Bronchial epithelial cell (primary cell): ENCODE measurements at places on chromosomes 1 and 21. TPM values are rescaled to one million over a fixed set of nuclear protein-coding genes. Genes with fewer than 3 reads are reported as not detected.

Gene FHL3
- 2.6 and 6.7 TPM in 2 replicates for total RNA-seq

Gene AZIN2
- total RNA-seq, result 1.3 and 1.5 TPM in 2 replicates

Gene SV2A
- 0.26 and 1.1 TPM in 2 replicates for total RNA-seq

Gene TPTE
- total RNA-seq, result not detected in 2 replicates

Gene SPRR3
- total RNA-seq, result 136 and 342 TPM in 2 replicates

Gene FAM72A
- 0.64 TPM in 1 of 2 replicates, not detected in the other for total RNA-seq

Gene RGS4
- under 0.01 TPM in 1 of 2 replicates, not detected in the other for total RNA-seq

Gene RUNX3
- 0.13 and 0.26 TPM in 2 replicates for total RNA-seq

Gene TGFB2
- 5.1 and 6.1 TPM in 2 replicates for total RNA-seq

Gene CSDE1
- 875 and 1,184 TPM in 2 replicates for total RNA-seq

Gene KRTAP26-1
- not detected in 2 replicates for total RNA-seq

Gene CAPN2
- total RNA-seq, result 353 and 526 TPM in 2 replicates

Gene HSD3B2
- not detected in 2 replicates for total RNA-seq

Gene TSACC
- total RNA-seq, result 0.77 TPM in 1 of 2 replicates, not detected in the other

Gene FAM110D
- total RNA-seq, result not detected in 2 replicates

Gene FAM78B
- total RNA-seq, result 0.13 and 0.26 TPM in 2 replicates

Gene KRTAP13-2
- not detected in 2 replicates for total RNA-seq

- no peak for DNase-seq
These were observed 538.8 kb downstream of the LRRIQ3 start for GRCh38 chr1:73659136-73659535.

- DNase-seq, result no peak
These were observed 106.1 kb upstream of the RUNX3 start for GRCh38 chr1:25036117-25036546.

DNA sequence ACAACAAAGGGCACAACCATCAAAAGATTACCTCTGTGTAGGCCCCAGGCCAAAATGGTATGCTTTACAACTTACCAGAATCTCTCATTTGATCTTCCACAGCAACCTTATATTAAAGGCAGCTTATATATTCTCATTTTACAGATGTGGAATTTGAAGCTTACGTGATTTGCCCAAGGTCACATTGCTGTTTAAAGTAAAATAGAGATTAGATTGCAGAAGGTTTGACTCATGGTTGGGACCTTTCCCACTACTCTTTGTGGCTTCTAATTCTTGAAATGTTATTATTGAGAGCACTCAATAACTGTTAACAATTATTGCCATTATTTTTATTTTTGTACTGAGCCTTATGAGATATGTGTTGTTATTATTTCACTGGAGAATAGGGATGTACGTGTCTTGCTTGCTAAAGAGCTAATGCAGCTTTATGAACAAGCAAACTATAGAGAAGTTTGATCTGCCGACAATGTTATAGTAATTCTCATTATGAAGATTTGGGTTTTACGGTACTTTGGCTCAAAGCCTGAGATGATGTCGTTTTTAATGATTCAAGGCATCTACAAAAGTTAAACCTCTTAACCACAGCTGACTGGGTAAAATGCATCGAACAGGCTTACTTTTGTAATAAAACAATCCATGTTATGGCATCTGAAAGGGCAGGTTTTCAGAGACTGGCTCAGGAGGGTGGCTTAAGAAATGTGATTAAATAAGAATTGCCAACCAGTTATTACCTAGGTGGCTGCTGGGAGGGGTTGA, 43.3 kb upstream of the TSNAX start:
- DNase-seq, result no peak

DNA sequence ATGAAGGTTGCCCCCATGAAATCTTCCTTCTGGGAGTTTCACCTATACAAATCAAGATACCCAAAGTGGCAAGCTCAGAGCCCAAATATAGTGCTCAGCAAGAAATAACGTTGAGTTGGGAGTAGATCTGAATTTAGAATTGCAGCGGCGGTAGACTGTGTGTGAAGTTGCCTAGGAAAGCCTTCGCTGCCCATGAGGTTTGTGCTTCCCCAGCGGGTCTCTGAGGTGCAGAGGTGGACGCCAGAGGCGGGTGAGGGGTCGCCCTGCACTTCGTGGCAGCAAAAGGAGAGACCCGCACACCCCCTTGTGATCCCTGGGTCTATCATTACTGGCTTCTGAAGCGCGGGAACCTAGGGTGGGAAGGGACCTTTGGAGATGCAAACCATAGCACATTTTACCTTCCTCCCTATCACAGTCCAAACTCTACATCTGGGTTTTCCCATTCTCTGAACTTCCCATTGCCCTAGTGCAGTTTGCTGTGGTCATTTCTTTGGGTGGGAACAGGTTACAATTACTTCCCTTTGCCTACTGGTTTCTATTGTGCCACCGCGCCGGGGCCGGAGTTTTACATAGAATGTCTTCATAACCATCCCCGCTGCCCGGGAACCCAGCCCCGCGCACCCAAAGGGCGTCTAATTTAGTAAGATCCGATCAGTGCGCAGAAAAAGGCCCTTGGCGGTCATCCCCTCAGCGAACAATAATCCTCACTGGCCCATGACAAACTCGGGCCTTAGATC, 5.2 kb downstream of the TBX15 start:
- DNase-seq, result no peak

GRCh38 chr1:30743584-30744059, 14.0 kb downstream of the LAPTM5 start:
- peak; percentile 83 for DNase-seq

DNA sequence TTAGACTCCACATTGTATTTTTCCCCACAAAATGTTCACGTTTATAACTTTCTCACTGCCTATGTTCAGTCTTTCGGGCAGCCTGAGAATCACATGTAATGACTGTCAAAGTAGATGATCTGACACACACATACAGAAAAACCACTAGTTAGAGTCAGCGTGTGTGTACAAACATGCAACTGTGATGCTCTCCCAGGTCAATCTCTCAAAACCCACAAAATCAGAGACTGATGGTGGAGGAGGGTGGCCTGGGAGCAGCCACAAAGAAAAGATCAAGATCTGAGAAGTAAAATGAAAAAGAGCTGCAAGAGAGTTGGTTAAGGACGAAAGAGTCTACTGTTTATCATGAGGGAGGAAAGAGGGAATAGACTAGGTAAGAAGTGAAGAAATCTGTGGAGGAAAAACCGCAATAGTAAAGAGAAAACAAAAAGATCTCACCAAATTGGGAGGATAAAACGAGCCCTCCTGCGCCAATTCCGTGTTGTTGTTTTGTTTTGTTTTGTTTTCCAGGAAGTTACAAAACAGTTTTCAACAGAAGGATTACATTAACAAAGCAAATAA, 2.3 kb downstream of the EGLN1 start:
- no peak for DNase-seq

- no peak for DNase-seq
These were observed 2.4 kb upstream of the FAM78B start for GRCh38 chr1:166169182-166169581.

- DNase-seq, result no peak
These were observed 22.6 kb upstream of the FAM89A start for GRCh38 chr1:231062500-231063270.

DNA sequence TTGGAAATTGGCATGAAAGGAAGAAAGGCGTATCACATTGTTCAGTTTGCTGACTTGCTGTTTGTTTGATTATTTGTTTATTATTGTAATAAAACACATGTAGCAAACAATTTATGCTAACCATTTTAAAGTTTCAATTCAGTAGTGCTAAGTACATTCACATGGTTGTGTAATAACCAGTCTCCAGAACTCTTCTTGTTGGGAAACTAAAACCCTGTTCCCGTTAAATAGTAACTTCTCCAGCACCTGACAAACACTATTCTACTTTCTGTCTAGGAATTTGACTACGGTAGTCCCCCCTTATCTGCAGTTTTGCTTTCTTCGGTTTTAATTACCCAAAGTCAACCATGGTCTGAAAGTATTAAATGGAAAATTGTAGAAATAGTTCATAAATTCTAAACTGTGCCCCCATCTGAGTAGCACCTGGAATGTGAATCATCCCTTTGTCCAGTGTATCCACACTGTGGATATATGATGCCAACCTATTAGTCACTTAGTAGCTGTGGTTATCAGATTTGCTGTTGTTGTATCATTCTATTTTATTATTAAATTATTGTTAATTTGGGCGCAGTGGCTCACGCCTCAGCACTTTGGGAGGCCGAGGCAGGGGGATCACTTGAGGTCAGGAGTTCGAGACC, 5.5 kb downstream of the MORC3 start:
- DNase-seq, result peak; percentile 82

- DNase-seq, result no peak
These were observed 212.3 kb upstream of the GRIK3 start for GRCh38 chr1:37246631-37247030.

DNA sequence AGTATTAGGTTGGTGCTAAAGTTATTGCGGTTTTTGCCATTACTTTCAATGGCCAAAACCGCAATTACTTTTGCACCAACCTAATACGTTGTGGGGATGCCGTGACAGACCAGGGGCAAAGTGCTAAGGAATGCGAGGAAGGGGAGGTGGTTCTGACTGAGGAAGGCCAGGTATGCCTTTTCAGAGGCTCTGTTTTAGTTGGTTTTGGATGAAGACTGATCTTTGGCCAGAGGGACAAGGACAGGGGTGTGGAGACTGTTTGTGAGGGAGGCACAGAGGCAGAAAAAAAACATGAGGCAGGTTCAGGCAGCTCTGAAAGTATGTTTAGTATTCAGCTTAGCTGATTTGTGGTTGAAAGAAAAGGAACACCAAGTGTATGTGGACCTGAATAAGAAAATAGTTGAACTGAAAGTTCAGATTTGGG, 358.2 kb downstream of the RPS6KC1 start:
- DNase-seq, result no peak

GRCh38 chr1:5225707-5226704, 571.6 kb downstream of the AJAP1 start:
- DNase-seq, result no peak

DNA sequence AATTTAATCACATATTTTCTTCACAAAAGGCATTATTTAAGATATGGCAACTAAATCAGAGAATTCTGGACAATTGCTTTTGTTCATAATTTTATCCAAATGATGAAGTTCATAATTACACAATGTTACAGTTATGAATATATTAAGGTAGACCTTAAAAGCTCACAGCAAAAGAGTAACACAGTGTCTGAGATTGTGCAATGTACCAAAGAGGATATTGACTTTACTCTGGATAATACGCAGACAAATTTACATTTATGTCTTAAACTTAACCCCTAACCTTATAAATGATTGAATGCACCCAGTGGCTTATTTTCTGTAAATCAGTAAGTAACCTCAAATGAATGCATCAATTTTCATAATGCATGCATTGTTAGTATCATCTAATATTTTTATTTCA, 216.2 kb upstream of the SAMSN1 start:
- no peak for DNase-seq

DNA sequence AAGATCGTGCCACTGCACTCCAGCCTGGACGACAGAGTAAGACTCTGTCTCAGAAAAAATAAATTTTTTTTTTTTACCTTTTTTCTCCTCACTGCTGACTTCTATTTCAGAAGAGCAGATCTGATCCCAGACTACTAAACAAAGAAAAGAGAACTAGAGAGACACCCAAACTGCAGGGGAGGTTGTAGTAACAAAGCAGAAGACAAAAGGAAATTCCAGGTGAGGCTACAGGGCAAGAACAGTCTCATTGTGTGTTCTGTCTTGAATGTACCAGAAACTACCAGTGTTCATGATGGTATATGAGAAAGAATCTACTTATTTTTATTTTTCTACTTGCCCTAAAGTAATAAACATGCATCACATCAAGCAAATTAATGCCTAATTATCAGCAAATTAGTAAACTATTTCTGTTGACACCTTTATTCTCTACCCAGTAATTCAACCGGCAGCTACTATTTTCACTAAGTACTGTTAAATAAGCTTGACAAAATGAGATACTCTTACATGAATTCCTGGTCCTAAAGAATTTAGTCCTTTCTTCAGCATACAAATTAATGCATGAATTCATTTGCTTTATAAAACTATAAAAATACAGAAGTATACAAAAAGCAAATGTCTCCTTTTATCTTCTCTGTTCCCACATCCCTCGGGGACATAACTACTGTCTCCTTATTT, 40.6 kb downstream of the ARID4B start:
- DNase-seq, result no peak

DNA sequence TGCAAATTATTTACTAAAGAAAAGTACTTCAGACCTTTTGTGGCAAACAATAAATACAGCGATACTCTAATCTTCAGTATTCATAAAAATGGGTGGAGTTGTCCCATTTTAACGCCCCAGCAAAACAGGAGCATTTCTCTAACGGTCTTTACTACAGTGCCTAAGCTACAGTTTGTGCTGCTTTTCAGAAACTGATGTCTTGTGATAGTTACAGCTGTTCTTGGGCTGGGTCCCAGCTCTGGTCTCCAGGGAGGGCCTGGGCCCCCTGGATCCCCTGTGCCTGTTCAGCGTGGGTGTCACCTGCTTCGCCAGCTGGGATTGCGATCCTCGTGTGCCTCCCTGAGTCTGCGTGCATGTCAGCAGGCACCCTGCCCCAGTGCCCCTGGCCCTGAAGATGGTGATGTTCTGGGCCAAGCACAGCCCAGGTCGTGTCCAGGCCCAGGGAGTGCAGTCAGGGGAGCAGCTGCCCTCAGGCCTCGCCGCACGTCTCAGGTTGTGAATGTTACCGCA, 64.0 kb upstream of the DIP2A start:
- DNase-seq, result no peak

GRCh38 chr1:37037690-37038089, 3.4 kb upstream of the GRIK3 start:
- DNase-seq, result no peak

DNA sequence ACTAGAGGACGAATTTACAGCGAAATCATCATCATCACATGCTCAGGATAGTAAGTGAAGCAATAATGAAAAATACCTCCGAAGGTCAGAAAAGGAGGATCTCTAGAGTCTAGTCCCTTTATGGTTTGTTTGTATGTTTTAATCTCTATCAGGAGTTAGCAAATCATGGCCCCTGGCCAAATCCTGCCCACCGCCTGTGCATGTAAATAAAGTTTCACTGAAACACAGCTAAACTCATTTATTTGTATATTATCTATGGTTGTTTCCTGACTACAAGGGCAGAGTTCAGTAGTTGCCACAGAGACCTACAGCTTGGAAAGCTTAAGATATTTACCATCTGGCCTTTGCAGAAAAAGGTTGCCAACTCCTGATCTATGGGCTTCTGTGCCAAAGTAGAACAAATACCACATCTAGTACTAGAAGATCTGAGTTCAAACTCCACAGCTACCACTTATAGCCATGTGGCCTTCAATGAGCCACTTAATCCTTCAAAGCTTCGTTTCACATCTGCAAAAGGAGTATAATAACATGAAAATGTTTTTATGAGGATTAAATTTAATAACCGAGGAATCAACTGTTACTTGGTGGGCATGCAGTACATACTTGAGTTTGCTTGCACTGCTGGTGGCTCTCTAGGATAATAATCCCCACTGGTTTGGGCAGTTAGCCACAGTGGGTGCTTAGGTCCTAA, 94.0 kb upstream of the KIF26B start:
- no peak for DNase-seq

DNA sequence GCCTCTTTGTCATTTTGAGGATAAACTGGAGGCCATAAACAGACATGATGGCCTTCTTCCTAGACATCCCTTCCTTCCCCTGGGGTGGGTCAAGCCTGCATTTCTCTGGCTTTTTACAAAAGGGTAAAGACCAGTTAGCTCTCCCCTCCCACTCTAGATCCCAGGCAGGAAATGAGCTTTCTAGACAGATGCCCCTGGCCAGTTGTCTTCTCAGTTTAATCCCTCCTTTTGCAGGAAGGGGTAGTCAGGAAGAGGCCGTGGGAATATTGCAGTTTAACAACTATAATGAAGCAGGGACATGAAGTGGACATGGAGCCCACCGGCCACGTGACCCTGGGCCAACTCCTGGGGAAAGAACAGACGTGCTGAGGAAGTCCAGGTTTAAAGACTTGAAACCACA, 85.7 kb downstream of the NID1 start:
- no peak for DNase-seq

- DNase-seq, result no peak
These were observed 82.1 kb upstream of the VAV3 start for GRCh38 chr1:108047085-108047484.

- DNase-seq, result no peak
These were observed 13.6 kb downstream of the DENND1B start for GRCh38 chr1:197761654-197762053.
